ENCODE measurements at places on chromosomes 16 and 17.

- DNase-seq: no peak
These were observed 275.2 kb upstream of the SALL1 start for GRCh38 chr16:51426276-51426675.

DNA sequence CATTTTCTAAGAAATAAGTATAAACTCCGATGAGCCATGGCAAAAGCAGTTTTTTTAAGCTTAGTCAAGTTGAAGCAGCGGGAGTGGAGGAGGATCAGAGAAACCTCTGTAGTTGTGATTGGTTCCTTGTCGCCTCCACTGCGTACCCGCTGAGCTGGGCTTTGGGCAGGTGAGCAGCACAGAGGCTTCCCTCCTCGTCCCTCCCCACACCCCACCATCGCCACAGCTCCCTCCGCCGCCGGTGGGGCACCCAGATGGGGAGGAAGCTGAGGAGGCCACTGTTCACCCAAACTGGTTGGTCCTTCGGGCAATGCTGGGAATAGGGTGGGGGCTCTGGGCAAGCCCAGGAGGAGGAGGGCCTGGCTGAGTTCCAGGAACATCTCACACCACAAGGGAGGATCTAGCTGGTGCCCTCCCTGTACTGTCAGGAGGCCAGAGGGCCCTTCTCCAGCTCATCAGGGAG lies 5.2 kb upstream of the MRPL38 start:
- no peak for DNase-seq

GRCh38 chr17:38508954-38509771 lies 80.9 kb downstream of the ARHGAP23 start:
- DNase-seq: peak; percentile 42

GRCh38 chr17:19392303-19392702 lies 5.3 kb upstream of the MFAP4 start:
- no peak for DNase-seq

DNA sequence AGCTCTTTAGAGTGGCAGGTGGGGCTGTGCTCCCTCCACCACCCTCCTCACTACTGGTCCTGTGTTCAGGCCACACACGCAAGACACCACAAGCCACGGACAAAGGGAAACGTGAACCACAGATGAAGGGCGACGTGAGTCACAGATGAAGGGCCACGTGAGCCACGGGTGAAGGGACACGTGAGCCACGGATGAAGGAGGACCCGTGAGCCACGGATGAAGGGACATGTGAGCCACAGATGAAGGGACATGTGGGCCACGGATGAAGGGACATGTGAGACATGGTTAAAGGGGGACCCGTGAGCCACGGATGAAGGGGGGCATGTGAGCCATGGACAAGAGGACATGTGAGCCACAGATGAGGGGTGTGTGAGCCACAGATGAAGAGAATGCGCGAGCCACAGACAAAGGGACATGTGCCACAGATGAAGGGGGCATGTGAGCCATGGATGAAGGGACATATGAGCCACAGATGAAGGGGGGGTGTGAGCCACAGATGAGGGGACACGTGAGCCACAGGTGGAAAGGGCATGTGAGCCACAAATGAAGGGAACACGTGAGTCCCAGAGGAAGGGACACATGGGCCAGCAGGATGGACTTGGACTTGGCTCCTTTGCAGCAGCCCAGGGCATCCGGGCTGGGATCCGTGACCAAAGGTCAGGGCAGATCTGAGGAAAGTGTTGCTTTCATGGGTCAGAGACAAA lies 15.6 kb downstream of the ZNF469 start:
- no peak for DNase-seq

- DNase-seq: no peak
These were observed 20.3 kb downstream of the RHBDL3 start for GRCh38 chr17:32285746-32286517.

GRCh38 chr17:21251337-21252010 lies 1.7 kb downstream of the NATD1 start:
- DNase-seq: no peak

- peak; percentile 89 for DNase-seq
These were observed at the start of gene PMFBP1 for GRCh38 chr16:72172105-72173034. PMFBP1 (minus strand) TSS chr16:72172155; CDS start chr16:72171208, 947 bp downstream.

- DNase-seq: peak; percentile 46
These were observed 21.2 kb downstream of the SOCS3 start for GRCh38 chr17:78338486-78339259.

- DNase-seq: no peak
These were observed 9.5 kb upstream of the B4GALNT2 start for GRCh38 chr17:49123061-49123460.

DNA sequence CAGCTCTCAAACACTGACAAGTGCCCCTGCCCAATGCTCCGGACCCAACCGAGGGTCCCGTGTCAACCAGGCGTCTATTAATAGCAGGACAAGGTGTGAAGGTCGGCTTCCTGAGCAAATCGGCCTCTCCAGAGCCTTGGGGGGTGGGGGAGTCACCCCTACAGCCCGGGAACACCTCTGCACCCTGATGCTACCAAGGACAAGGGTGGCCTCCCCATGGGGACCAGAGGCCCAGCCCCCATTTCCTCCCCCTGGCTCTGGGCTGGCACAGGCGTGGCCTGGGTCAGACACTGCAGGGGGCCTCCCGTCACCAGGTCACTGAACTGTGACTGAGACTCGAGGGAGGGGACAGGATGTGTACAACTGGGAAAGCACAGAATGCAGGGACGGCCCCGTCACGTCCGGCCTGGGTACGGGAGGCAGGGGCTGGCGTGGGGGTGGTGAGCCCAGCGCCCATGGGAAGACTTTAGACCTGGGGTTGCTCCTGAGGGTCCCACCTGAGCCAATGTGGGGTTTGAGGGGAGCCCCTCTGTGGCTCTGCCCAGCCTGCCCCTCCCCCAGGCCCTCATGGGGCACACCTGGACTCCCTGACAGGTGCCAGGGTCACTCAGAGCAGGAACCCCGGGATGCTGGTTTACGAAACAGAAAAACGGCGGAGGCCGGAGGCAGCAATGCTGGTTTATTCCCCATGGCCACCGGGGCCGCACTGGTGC lies 579 bp upstream of the CYBA start:
- peak; percentile 85 for DNase-seq

GRCh38 chr16:1048442-1049112 lies 24.0 kb upstream of the SSTR5 start:
- no peak for DNase-seq

GRCh38 chr17:82866590-82867191 lies 26.9 kb upstream of the ZNF750 start:
- DNase-seq: no peak

DNA sequence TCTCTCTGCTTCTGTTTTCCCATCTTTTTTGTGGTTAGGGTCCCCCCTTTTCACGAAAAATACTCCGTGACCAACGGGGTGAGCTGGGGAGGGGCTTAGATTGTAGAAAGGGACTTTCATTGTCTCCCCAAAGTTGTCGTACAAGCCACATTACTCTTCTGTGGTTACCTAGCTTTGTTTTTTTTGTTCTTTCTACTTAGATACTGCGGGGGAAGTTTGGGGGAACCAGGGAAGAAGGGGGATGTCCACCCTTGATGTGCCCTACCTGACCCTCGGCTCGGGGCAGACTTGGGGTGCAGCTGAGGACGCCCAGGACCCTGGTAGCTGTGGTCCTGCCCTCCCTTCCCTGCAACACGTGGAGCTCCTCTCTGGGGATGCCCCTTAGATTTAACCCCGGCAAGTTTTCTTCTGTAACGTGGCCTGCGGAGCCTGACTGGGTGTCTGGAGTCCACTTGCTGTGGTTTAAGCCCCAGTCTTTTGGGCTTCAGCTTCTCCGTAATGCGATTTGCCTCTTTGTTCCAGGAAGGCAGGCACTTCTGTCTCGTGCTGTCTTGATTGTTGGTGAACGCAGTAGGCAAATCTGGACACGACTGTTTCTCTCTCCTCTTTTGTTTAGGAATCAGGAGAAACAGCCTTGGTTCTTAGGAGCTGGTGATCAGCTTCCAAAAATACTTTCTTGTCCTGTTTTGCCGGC lies 892 bp downstream of the ABCC1 start:
- DNase-seq: no peak

DNA sequence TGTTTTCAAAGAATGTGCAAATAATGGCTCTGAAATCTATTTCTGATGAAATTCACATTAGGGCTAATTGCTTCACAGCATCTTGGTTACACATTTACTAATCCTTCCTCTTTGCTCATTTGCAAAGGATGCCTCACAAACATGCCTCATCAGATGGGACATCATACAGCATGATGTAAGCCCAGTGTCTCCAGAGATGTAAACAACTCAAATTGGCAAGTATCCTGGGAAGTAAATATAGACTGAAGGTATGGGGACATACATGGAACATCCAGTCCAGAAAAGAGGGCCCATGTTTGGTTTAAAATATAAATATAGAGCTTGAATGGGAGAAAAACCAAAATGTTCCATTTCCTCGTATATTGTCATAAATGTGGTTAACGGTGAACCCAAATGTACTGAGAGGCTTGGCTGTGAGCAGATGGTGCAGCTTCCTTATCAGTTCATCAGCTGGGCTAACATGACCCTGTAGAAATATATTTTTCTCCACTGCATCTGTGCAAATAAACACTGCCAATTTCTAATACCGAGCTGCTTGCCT lies 142.9 kb upstream of the NUDT7 start:
- DNase-seq: no peak

DNA sequence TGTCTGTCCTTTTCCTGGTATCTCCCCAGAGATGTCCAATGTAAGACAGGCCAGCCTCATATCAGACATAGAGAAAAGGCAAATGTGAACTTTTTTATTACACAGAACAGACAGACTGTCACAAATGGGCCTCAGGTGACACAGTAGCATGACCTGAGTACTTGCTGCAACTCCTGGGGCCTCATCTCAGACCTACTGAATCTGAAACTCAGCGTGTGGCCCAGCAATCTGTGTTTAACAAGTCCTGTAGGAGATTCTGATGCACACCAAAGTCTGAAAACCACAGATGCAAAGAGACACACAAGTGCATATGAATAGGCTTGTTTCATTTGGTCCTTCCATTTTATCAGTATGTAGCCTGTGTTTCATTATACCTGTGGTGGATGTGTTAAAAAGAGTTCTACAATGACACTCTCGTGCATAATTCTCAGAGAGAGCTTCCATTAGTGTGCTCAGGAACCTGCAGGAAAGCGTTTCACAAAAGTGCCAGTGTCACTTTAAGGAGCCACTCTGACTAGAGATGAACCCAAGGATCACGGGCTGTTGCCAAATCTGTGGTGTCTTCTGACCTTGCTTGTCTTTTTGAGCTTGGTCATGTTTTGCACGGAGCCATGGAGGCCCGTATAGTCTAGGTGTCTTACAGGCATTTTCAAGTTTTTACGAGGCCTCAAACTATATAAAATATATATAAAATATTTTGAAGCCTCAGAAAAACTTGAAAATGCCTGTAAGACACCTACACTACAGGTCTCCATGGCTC lies 33.8 kb upstream of the NF1 start:
- DNase-seq: peak; percentile 36

GRCh38 chr17:62794666-62794971 lies 13.5 kb downstream of the MARCHF10 start:
- DNase-seq: no peak

DNA sequence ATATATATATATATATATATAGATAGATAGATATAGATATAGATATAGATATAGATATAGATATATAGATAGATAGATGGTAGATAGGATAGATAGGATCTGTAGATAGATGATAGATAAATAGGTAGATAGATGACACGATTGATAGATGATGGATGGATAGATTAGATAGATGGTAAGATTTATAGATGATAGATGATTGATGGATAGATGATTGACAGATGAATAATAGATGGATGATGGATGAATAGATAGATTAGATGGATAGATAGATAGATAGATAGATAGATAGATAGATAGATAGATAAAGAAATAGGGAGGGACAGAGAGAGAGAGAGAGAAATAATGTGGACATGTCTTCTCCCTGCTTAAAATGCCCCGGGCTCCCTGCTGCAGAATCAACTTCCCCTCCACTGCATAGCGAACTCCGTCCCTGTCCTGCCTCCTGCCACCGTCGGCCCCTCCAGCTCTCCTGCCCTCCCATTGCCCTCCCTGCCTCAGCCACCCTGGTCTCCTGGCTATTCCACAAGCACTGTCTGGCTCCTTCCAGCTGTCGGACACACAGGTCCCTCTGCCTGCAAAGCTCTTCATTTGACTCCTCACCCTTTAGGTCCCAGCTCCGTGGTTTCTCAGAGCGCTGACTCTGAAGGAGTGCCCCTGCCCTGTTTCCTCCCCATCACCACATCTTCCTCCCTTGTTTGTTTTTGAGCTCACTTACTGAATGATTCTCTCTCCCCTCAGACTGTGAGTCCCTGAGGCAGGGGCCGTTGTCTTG lies 254.0 kb downstream of the KATNIP start:
- DNase-seq: no peak

GRCh38 chr17:10757647-10758046 lies 27.8 kb upstream of the TMEM220 start:
- no peak for DNase-seq

- DNase-seq: no peak
These were observed 22.9 kb upstream of the LITAF start for GRCh38 chr16:11609474-11610120.

DNA sequence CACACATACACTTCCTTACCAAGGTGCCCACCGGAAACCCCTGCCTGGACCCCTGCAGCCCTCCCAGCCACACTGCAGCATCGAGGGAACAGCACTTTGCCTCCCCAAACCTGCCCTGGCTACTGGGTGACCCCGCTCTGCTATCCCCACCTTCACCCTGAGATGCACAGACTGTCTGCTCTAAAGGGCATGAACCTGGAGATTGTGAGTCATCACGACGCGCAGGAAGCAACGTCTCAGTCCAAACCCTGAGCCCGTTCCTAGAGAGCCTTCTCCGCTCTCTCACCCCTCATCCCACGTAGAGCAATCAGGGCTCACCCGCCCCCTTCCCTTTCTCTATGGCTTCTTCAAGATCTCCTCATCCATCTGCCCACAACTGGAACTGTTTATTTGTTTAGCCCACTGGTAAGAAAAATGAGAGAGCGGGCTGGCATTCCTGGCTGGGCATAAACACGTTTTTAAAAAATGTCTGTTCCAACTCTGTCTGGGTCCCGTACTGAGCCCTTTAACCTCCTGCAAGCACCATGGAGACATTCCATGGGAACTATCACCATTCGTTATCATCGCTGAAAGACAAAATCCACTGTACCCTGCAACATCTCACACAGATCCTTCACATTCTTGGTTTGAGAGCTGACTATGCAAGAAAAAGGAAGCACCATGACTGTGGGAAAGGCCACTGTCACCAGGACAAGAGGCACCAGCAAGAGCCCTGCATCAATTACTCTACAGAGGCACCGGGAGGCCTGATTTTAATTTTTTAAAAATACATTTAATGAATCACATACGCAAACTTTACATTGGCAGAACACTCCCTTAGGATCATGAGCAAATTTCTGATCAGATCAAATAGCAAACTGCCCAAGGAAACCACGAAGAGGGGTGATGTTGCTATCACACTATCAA lies 28.2 kb downstream of the ZFHX3 start:
- no peak for DNase-seq

- peak; percentile 90 for DNase-seq
These were observed 9.9 kb upstream of the GSDMA start for GRCh38 chr17:39952680-39953470.

- peak; percentile 7 for DNase-seq
These were observed 44.4 kb downstream of the LYRM1 start for GRCh38 chr16:20944861-20945574.

- DNase-seq: no peak
These were observed 51.5 kb upstream of the MGAT5B start for GRCh38 chr17:76816590-76817135.

GRCh38 chr17:31392856-31393748 lies 1.6 kb downstream of the RAB11FIP4 start:
- DNase-seq: no peak

GRCh38 chr17:29588017-29588561 lies 1.4 kb downstream of the GIT1 start:
- DNase-seq: no peak

GRCh38 chr17:32483451-32484019 lies 3.3 kb upstream of the CDK5R1 start:
- no peak for DNase-seq
